H4 (cell line): ENCODE measurements at places on chromosomes 5 and 9.

DNA sequence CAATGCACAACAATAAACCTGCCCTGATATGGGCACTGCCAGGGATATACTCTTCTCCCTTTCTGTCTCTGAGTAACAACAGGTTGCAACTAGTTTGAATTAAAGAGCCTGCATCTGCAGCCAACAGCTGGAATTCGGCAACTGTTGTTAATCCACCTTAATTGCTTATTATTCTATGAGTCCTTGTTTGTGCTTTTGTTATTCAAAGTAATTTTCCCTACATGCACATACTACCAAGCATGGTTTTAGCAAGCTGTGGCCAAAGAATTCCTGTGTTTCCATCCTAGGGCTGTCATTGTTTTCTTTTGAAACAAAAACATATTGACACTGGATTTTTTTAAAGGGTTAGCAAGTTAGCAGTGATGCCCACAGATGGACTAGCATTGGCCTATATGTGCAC, 171.5 kb downstream of the EFNA5 start:
- DNase-seq = no peak

GRCh38 chr5:153318556-153318955, 171.9 kb upstream of the GRIA1 start:
- DNase-seq = no peak

GRCh38 chr5:127856292-127856691, 153.1 kb downstream of the CCDC192 start:
- DNase-seq = no peak

DNA sequence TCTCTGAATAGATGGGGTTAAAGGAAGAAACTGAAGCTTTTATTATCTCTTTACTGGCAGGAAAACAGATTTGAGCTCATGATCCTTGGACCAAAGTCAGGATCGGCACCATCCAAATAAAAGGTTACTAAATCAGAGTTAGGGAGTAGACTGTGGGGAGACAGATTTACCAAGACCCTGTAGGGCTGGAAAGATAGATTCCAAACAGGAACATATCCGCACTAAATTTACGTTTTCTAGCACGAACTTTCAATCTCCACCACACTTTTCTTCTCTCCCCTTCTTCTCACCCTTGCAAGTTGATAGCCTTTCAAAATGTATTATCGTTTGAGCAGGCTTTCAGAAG, 120.0 kb upstream of the HMHB1 start:
- no peak for DNase-seq

DNA sequence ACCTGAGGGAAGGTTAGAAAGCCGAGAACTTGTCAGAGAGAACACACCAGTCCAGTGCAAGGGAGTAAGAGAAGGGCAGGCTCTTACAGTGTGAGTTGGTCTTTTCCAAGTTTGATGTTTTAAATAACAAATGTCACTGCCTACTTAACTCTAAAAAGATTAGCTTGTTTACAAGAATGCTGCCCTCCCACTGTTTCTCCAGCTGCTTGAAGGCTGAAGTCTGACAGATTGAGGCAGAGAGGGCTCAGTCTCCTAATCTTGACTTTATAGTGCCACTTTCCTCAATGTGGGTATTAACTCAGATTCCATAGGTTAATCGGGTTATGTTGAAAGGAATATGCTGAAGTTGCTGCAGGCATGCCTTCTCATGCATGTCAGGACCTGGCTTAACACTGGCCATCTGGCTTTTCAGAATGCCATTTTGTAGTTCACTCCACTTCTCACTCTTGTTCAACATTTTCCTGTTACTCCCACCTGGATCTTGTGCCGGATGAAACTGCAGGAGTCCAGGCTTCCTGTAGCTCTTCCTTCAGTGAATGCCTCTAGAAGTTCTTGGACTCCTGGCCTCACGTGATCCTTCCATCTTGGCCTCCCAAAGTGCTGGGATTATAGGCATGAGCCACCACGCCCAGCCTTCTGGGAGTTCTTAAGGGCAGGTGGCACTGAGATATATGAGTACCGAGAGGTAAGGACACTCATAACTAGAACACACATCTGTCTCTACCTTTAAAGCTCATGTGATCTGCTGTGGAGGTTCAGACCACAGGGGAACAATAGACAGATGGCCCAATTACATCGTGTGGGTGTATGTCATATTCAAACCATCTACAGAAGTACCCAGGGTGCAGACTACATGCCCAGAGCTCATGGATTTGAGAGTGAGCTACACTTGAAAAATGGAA, 249.7 kb downstream of the ARHGAP26 start:
- DNase-seq = no peak

GRCh38 chr5:54296386-54296785, 14.0 kb downstream of the ARL15 start:
- no peak for DNase-seq

- DNase-seq = no peak
Measured at GRCh38 chr5:148002451-148002850, 61.3 kb upstream of the SPINK5 start.

GRCh38 chr9:76615177-76615603, 149.0 kb upstream of the PCA3 start:
- DNase-seq = no peak

DNA sequence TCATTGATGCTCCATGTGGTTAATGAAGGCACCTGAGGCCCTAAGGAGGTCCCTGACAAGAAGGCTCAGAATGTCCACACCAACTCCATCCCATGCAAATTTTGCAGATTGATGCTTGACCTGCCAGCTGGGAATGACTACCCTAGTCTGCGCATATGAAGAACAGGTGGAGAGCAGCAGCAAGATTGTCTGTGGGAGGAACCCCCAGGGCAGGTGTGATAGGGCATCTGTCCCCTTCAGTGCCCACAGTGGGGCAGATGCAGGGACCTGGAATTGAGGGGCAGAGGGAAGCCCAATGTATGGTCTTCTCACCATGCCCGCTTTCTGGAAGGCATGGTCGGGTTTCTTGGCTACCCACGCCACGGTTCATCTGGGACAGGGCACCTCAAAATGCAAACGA, 79.6 kb downstream of the MACROH2A1 start:
- DNase-seq = no peak

DNA sequence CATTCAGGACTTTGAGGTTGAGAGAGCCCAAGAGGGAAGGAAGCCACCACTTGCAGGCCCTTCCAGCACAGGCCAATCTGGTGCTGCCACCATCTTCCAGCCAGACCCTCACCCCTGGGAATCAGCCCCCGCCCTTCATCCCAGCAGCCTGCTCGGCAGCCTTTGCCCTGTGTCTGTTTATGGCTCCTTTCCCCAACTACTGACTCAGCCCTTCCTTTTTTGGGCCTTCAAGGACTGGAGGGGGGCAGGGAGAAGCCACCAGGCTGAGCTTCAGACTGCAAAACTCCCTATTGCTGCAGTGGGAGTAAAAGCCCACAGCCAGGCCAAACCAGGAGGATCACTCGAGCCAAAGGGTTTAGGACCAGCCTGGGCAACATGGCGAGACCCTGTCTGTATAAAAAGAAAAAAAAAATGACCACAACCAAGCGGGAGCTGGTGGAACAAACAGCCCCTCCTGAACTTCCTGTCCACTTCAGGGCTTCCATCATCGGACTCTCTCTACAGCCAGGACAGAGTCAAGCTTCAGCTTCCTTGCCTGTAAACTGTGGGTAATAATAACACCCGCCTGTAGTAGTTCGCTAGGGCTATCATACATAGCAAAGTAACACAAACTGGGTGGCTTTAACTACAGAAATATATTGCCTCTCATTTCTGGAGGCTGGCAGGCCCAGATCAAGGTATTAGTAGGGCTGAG, 85.9 kb upstream of the IL17B start:
- no peak for DNase-seq

DNA sequence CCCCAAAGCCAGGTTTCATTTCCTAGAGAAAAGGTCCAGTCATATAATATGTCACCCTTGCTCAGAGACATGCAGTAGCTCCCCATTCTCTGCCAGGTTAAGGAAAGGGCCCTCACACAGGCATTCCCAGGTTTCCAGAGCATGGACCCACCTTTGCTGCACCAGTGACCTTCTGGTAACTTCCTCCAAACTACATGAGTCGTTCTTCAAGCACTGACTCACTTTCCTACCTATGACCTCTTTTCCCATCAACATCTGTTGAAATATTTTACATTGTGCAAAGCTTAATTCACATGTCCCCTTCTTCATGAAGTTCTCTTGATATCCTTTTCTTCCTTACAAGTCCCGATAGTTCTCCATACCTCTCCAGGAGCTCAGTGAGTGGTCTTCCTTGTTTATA, 25.9 kb downstream of the SH3TC2 start:
- no peak for DNase-seq

DNA sequence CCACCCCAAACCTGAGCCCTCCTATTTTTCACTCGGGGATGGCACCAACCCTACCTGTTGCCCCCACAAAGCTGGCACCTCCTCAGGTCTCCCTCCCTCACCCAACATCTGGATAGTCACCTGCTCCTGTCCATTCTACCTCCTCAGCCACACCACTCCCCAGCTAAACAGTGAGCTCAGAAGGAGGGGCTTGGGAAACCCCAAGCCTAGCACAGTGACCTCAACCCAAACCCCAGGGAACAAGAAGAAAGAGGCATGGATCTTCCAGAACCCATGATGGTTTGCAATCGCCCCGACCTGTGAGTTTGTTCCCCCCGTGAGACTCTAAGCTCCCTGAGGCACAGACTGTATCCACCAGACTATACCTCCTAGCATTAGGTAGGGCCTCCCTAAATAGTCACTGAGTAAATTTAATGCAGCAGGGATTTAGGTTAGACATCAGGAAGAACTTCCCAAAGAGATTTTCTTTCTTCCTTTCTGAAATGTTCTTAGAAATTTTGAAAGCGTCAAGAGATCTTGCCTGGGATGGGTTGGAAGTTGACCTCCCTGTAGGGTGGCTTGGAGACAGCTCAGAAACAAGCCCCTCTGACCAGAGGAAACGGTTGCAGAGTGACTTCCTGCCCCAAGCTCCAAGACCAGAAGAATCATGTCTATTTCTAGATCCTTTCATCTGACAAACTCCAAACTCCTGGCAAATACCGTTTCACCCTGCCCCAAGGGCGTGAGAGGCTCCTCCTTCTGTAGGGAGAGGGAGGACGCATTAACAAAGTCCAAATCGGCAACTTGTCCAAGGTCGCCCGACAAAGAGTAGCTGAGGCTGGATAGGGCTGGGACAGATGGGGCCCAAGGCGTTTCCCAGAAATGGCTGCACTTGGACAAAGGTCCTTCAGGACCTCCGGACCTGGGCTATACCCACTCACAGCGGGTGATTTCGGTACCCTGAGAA, 4.1 kb downstream of the FIBCD1 start:
- no peak for DNase-seq

- DNase-seq = no peak
Measured at GRCh38 chr9:36963346-36963745, 70.7 kb downstream of the PAX5 start.

- no peak for DNase-seq
Measured at GRCh38 chr9:128208386-128208785, 5.2 kb downstream of the DNM1 start.

- DNase-seq = no peak
Measured at GRCh38 chr9:89149726-89150125, 28.9 kb downstream of the SHC3 start.

- no peak for DNase-seq
Measured at GRCh38 chr5:74540622-74541021, 99.9 kb downstream of the ENC1 start.

DNA sequence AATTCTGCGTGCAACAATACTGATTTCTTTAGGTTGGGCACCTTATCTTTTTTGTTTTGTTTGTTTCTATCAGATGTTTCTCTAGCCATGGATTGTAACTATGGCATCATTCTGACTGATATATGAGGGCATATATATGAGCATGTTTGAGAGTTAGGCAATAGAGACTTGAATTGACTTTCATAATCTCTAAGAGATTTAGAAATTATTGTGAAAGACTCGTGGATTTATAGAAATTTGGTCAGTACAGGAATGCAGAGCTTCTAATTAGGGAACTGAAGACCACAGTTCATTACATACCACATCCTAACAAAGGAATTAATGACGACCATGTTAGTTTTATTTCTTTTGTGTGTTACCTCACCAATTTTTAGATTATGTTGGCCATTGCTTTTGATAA, 546.0 kb upstream of the GRAMD2B start:
- DNase-seq = no peak

GRCh38 chr9:93252116-93252780, 68.3 kb downstream of the WNK2 start:
- no peak for DNase-seq

- no peak for DNase-seq
Measured at GRCh38 chr9:114791312-114791711, 14.5 kb downstream of the TNFSF15 start.

DNA sequence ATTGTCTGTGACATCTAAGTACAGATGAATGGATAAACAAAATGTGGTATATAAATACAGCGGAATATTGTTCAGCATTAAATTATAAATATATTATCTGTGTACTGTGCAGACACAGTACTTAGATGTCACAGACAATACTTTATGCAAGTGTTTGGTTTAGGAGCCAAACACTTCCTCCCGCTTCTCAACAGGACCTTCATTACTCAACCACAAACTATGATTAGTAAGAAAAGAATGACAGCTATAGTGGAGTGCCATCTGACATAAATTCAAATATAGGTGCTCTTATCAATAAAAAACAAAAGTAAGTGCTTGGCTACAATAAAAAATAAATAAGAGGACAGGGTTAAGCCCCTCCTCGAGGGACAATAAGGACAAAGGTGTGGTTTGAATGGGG, 38.9 kb upstream of the STX17 start:
- DNase-seq = no peak

GRCh38 chr5:119527351-119527750, 75.1 kb downstream of the HSD17B4 start:
- DNase-seq = no peak

GRCh38 chr5:179731791-179732411, 721 bp upstream of the MAML1 start:
- DNase-seq = peak; percentile 59

- DNase-seq = no peak
Measured at GRCh38 chr5:68740226-68740910, 353.4 kb upstream of the SLC30A5 start.

DNA sequence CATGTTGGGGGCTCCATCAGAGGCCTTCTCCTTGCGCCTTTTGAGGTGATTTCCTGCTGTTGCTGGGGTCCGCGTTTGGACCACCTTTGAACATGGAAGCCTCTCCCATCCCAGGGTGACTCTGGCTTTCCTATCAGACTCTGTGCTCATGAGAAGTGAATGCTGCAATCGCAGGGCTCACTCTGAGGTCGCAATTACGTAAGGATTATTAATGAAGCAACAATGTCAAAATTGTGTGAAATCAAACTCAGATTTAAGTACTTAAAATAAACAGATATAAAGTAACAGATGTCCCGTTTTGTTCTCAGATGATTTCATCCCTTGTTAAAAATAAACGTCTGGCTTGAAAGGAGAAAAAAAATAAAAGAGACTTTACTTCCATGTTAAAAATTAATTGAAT, 634.2 kb downstream of the BNC2 start:
- no peak for DNase-seq

GRCh38 chr9:16449076-16449730, 421.3 kb downstream of the BNC2 start:
- DNase-seq = no peak

- no peak for DNase-seq
Measured at GRCh38 chr9:96476591-96476990, 26.6 kb downstream of the HABP4 start.

GRCh38 chr9:33044162-33044673, 19.1 kb downstream of the DNAJA1 start:
- peak; percentile 91 for DNase-seq

- DNase-seq = peak; percentile 87
Measured at GRCh38 chr9:91419222-91420191, 4.1 kb downstream of the NFIL3 start.

GRCh38 chr5:140855772-140856674, at the start of gene PCDHA10:
TSS of gene PCDHA10 (plus strand) at chr5:140855897. CDS start at chr5:140856049, 152 bp downstream.
- no peak for DNase-seq

- no peak for DNase-seq
Measured at GRCh38 chr9:119044806-119045205, 324.4 kb downstream of the BRINP1 start.

- DNase-seq = no peak
Measured at GRCh38 chr9:79976257-79977073, 404.7 kb downstream of the TLE4 start.
